Endodermal cell (in vitro differentiated cells): ENCODE measurements at places on chromosomes 6 and 20. TPM values are rescaled to one million over a fixed set of nuclear protein-coding genes. Genes with fewer than 3 reads are reported as not detected.
A peak's percentile ranks its signal among the peaks of the same experiment; 100 is the strongest.

ERVFRD-1 gene
- not detected in 3 replicates for total RNA-seq

MUC21 gene
- total RNA-seq, result not detected in 2 replicates

GCNT2 gene
- 23.3 to 59.0 TPM (median 23.4 TPM) in 3 replicates for total RNA-seq

ARFGEF3 gene
- total RNA-seq, result 10.3 and 10.9 TPM in 2 replicates

CAGE1 gene
- total RNA-seq, result 0.15 to 0.25 TPM (median 0.21 TPM) in 3 replicates

VWA7 gene
- 0.64 and 0.81 TPM in 2 replicates for total RNA-seq

DNA sequence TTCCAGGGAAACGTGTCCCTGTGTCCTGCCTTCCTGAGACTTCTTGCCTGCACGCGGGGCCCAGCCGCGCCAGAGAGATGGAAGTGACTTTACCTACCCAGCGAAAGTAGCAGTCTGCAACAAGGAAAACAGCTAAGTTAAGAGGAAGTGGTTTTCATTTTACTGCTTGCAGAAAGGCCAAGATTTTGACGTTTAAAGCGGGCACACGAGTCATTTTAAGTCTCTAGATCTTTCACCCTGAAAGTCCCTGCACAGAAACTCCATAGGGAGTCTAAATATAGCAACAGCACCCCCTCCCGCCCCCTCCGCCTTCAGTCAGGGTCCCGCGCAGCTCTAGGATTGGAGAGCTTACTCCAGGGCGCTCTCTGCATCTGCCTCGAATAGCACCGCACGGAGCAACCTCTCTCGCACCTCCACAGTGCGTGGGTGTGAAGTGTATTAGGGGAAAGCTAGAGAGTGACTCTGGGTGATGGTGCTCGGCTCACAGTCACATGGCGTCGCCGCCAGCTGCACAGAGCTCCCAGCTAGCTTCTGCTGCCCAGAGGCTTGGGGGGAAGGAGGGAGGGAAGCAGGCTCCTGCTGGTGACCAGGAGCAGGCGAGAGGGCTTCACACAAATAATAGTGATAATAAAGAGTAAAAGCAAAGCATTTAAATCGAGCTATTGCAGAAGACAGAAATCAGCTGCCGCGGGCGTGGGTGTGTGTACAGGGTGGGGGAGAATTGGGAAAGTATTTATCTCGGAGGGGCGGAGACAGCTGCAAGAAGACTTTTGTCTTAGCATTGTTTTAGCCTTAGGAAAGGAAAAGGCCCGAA lies 1.8 kb upstream of the KCNQ5 start:
- peak; percentile 74 for DNase-seq

- DNase-seq, result no peak
These were observed 83.0 kb downstream of the SCAF8 start for GRCh38 chr6:154815938-154816820.

DNA sequence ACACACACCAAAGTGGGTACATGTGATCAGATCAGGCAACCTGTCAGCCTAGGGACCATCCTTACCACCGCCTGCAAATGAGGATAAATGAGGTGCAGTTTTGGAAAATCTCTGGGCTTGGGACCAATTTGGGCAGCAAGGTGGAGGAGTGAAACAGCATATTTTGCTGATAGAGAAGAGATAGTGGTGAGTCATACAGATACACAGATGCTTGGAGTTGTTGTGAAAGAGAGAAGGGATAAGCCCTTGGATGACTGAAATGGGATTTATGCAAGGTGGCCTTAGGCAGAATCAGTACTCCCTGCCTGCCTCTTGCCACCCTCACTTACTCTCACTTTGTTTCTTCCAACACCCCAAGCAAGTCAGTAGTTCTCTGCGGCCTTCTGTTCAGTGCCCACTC lies 34.7 kb downstream of the BMP2 start:
- no peak for DNase-seq

DNA sequence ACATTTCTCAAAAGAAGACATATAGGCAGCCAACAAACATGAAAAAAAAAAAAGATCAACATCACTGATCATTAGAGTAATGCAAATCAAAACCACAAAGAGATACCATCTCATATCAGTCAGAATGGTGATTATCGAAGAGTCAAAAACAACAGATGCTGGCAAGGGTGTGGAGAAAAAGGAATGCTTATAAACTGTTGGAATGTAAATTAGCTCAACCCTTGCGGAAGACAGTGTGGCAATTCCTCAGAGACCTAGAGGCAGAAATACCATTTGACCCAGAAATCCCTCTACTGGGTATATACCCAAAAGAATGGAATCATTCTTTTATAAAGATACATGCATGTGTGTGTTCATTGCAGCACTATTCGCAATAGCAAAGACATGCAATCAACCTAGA lies 303.8 kb upstream of the THEMIS start:
- no peak for DNase-seq
